Activated naive CD4-positive, alpha-beta T cell treated with anti-CD3 and anti-CD28 coated beads, Interleukin-2, amount 50 U/mL, for 72 hours (primary cell): ENCODE measurements at places on chromosomes 12 and 14. TPM values are rescaled to one million over a fixed set of nuclear protein-coding genes. Genes with fewer than 3 reads are reported as not detected.

The LTB4R2 gene
- 13.7 TPM for total RNA-seq

The ART4 gene
- total RNA-seq = not detected

The OR6C2 gene
- not detected for total RNA-seq

The WSCD2 gene
- not detected for total RNA-seq

The PPM1H gene
- not detected for total RNA-seq

The TAS2R46 gene
- total RNA-seq = 2.4 TPM

The SMARCC2 gene
- total RNA-seq = 101 TPM

The CLMN gene
- 6.9 TPM for total RNA-seq

The MAP1LC3B2 gene
- not detected for total RNA-seq

The RIC8B gene
- 16.5 TPM for total RNA-seq

The IL22 gene
- not detected for total RNA-seq

The SIX6 gene
- not detected for total RNA-seq

The ANO2 gene
- total RNA-seq = not detected
